ENCODE measurements at places on chromosomes 3 and 15.

DNA sequence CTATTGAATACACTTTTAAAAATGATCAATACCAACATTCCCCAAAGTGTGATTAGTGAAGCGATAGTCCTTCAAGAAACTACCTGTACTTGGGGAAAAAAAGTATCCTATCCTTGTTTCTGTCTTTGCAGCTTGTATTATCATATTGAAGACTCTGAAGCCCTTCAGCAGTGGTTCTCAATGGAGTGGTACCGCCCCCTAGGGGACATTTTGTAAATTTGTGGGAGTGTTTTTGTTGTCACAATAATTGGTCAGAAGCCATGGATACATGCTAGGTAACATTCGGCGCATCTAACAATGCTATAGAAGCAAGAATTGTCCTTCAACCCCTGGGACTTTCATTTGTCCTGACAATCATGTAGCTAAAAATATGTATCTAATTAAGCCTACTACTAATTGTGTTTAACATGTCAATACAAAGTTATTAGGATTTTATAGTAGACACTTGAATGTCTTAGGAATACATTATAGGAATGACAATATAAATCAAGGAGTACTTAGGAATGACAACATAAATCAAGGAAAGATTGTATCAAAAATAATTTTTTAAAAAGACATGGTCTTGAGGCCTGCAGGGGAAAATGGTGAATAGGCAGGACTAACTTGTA lies 53.7 kb downstream of the NMD3 start:
- no peak for DNase-seq

DNA sequence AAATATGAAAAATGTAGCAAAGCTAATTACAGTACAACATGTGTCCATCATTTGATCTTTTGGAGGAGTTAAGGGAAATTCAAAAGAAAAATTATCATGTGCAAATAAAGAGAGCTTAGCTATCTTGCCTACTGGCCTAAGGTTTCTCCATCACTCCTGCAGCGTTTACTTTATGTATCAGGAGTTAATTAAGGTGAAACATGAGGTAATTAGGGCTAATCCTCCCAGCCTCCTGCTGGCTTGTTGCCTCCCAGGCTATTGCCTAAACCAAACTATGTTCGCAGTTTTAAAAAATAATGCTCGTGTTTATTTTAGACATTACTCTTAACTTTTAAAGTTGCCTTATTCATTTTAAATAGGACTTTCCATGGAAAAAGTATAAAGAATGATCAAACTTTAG lies 367.5 kb downstream of the ROBO2 start:
- DNase-seq: no peak

- no peak for DNase-seq
Measured at GRCh38 chr3:152434142-152434541, 165.4 kb downstream of the MBNL1 start.

GRCh38 chr15:25683911-25684310 lies 179.2 kb downstream of the ATP10A start:
- no peak for DNase-seq

DNA sequence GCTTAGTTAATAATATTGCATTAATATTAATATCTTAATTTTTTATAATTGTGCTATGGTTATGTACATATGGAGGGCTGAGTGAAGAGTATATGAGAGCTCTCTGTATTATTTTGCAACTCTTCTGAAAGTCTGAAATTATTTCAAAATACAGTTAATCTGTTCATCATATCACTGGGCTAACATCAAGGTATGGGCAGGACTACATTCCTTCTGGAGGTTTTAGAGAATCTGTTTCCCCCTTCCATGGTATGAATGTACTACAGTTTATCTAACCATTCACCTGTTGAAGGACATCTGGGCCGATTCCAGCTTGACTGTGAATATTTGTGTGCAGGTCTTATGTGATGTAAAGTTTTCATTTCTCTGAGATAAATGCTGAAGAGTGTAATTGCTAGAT lies 5.1 kb downstream of the IL20RB start:
- DNase-seq: no peak

- DNase-seq: no peak
Measured at GRCh38 chr3:75814797-75815196, 29.4 kb upstream of the ZNF717 start.

DNA sequence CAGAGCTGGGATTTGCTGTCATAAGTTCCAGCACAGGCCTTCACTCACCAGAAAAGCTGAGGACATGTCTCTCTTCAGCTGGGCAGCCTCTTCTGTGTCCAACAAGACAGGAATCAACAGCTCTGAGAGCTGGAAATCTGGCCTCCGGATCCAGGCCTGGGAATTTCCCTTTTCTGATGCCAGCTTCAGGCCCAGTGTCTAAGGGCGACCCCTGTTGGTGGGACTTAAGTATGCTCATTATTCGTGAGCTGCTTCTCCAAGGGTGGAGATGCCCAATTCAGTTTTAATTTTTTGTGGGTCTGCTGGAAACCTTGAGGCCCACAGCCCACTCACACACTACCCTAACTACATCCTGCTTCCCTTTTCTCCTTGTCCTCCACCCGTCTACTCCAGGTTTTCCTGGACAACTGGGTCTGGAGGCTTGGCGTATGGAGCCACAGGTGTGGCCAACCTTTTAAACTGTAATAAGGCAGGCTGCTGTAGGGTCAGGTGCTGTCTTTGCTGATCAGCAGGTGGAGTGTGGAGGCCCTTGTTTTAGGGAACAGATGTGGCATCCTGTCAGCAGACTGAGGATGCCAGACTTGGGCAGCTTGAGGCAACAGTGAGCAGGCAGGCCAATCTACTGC lies 2.6 kb upstream of the CEMIP start:
- DNase-seq: peak; percentile 76

- DNase-seq: no peak
Measured at GRCh38 chr3:39990532-39990931, 181.1 kb downstream of the MYRIP start.

DNA sequence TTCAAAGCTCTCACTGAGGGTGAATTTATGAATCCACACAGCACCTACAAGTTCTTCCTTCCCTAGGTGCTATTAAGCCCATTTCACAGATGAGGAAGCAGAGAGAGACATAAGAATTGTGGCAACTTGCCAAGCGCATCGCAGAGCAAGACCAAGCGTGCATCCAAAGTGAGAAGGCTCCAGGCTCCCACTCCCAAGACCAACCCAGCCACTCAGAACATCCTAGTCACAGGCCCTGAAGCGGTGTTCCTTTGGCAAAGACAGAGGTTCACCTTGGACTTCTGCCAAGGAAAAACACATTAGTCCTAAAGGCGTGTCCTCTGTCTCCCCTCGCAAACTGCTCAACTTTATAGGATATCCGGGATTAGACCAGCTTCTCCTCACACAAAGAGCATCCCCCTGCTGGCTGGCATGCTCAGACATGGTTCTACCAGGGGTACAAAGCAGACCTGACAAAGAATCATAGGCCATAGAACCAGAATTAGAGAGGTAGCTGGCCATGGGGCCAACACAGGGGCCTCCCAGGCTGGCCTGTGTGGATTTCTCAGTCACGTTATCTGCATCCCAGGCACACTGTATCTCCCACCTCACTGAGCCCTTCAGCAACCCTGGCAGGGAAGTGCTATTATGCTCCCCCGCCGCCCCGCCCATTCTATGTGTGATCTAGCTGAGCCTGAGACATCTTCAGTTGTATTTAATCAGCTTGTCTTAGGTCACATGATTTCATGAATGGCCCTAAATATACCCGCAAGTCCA lies 160.2 kb downstream of the FOXP1 start:
- DNase-seq: no peak

- no peak for DNase-seq
Measured at GRCh38 chr15:86756688-86757087, 677.0 kb downstream of the AGBL1 start.

- no peak for DNase-seq
Measured at GRCh38 chr15:72979791-72980190, 72.5 kb upstream of the NEO1 start.

DNA sequence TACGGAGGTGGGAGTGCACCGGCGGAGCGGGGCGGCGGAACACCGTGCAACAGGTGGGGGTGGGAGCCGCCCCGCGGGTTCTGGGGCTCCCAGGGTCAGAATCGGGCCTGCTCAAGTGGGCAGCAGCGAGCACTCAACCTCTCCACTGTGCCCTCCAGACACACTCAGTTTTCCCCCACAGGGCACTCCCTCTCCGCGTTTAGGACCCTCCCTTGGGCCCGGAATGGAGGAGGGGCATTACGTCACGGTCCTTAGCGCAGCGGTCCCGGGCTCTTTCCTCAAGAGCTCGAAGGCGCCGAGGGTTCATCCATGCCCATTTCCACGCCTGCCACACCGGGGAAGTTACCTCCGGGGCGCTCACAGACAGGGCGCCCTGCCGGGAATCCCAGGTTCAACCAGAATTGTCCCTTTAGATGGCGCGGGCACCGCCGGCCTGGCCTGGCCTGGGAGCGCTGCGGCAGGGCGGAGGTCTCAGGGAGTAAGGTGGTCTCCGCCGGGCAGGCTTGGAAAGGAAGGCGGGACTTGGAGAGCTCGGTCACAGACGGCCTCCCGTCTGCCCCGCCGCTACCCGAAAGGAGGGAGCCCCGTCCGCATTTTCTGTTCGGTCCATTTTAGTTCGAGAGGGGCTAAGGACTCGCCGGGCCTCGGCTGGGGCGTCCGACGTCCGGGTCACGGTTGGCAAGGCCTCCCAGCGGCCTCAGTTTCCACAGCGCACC lies 5.1 kb downstream of the RNU6-1 start:
- peak; percentile 62 for DNase-seq

GRCh38 chr3:160060409-160061027 lies 71.9 kb downstream of the IL12A start:
- DNase-seq: no peak

Measured in tibial artery (tissue), 4 donors.